ENCODE measurements at places on chromosomes 1 and 21. TPM values are rescaled to one million over a fixed set of nuclear protein-coding genes. Genes with fewer than 3 reads are reported as not detected.

The CCT3 gene
- 619 TPM for total RNA-seq

The RBP7 gene
- 45.6 TPM for total RNA-seq

The CRABP2 gene
- total RNA-seq = 209 TPM

- peak overlapping the region; percentile 85 for H3K27ac ChIP-seq
- peaks cover 12% of the 10 kb centered on the region for H3K4me1 ChIP-seq
- no peaks in the 10 kb centered on the region for H3K36me3 ChIP-seq
- H3K4me3 ChIP-seq = peak overlapping the region; percentile 74
Measured at GRCh38 chr1:26530410-26530894, 891 bp downstream of the RPS6KA1 start.

- no peaks in the 10 kb centered on the region for H3K27me3 ChIP-seq
- DNase-seq = no peak
- peaks cover 9% of the 10 kb centered on the region for H3K4me1 ChIP-seq
- H3K4me3 ChIP-seq = no peak overlapping the region
Measured at GRCh38 chr1:170567214-170567613, 35.2 kb downstream of the GORAB start.

DNA sequence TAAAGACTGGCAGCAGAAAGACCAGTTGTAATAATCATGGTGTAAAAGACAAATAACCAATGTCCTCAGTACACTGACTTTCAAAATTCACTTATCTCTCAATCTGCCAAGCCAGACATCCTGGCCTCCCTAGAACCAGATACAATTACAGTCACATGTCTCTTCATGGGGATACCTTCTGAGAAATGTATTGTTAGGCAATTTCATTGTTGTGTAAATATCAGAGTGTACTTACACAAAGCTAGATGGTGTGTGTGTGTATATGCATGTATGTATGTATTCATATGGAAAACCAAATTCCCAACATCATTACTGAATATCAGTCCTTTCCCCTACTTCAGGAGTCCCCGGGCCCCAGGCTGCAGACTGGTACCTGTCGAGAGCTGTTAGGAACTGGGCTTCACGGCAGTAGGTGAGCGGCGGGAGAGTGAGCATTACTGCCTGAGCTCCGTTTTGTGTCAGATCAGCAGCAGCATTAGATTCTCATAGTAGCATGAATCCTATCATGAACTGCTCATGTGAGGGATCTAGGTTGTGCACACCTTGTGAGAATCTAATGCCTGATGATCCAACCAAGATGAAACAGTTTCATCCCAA lies 65.3 kb upstream of the ZNF326 start:
- no peak overlapping the region for H3K27ac ChIP-seq
- H3K27me3 ChIP-seq = no peaks in the 10 kb centered on the region
- H3K36me3 ChIP-seq = no peaks in the 10 kb centered on the region
- no peaks in the 10 kb centered on the region for H3K4me1 ChIP-seq
- DNase-seq = no peak
- no peak overlapping the region for H3K4me3 ChIP-seq

GRCh38 chr1:56137521-56138505 lies 441.6 kb downstream of the PLPP3 start:
- no peaks in the 10 kb centered on the region for H3K4me1 ChIP-seq
- H3K27ac ChIP-seq = no peak overlapping the region
- no peaks in the 10 kb centered on the region for H3K27me3 ChIP-seq
- H3K36me3 ChIP-seq = no peaks in the 10 kb centered on the region
- H3K4me3 ChIP-seq = no peak overlapping the region

- no peak overlapping the region for H3K27ac ChIP-seq
- no peaks in the 10 kb centered on the region for H3K36me3 ChIP-seq
- H3K4me3 ChIP-seq = no peak overlapping the region
- no peak for DNase-seq
- H3K4me1 ChIP-seq = no peaks in the 10 kb centered on the region
Measured at GRCh38 chr1:154514066-154514553, 11.9 kb upstream of the SHE start.

DNA sequence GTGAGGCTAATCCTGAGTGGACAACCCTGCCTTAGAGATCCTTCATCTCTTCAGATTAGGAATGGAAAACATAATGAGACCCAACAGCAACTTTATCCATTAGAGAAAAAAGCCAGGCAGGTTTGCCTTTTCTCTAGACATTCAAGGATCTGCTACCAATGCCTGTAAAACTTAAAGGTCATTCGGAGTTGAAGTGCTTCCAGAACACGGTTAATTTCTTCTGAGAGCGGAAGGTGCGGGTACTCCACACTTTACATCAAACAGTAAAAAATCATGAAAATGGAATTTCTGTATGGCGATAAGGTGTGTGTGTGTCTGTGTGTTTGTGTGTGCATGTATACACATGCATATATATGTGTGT lies 65.2 kb upstream of the PRKACB start:
- no peak for DNase-seq
- H3K4me1 ChIP-seq = peaks cover 16% of the 10 kb centered on the region
- H3K27ac ChIP-seq = peak overlapping the region; percentile 72
- no peaks in the 10 kb centered on the region for H3K27me3 ChIP-seq
- H3K4me3 ChIP-seq = peak overlapping the region; percentile 82
- H3K36me3 ChIP-seq = no peaks in the 10 kb centered on the region

DNA sequence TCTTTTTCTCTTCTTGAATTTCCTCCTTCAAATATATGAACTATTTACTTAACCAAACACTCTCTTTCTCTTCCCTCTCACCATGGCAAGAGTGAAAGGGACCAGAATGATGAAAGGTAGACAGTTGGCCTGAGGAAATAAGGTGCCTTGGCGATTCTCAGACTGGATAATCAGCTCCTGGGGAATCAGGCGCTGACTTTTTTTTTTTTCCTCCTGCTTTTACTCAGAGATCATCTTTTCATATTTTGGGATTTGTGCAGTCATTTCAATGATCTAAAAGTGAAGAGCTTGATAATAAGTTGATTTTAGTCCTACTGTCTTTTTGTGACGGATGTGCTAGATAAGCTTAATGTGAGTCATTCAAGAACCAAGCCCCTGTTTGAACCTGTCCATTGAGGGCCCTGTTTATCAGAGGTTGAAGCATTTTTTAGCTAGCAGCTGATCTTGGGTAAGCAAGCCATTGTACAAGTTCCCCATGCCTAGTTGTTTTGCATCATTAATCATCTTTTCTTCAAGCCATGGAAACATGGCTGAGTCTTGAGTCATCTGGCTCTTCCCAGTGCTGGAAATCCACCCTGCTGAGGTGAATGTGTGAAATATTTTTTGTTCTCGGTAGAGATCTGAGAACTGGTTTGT lies 40.8 kb downstream of the ITSN1 start:
- H3K4me3 ChIP-seq = no peak overlapping the region
- H3K27me3 ChIP-seq = no peaks in the 10 kb centered on the region
- H3K27ac ChIP-seq = peak overlapping the region; percentile 62
- peaks cover 51% of the 10 kb centered on the region for H3K4me1 ChIP-seq
- H3K36me3 ChIP-seq = no peaks in the 10 kb centered on the region

GRCh38 chr1:184520336-184520735 lies 133.5 kb downstream of the C1orf21 start:
- no peaks in the 10 kb centered on the region for H3K27me3 ChIP-seq
- H3K36me3 ChIP-seq = no peaks in the 10 kb centered on the region
- H3K4me1 ChIP-seq = no peaks in the 10 kb centered on the region
- H3K4me3 ChIP-seq = no peak overlapping the region
- no peak for DNase-seq

DNA sequence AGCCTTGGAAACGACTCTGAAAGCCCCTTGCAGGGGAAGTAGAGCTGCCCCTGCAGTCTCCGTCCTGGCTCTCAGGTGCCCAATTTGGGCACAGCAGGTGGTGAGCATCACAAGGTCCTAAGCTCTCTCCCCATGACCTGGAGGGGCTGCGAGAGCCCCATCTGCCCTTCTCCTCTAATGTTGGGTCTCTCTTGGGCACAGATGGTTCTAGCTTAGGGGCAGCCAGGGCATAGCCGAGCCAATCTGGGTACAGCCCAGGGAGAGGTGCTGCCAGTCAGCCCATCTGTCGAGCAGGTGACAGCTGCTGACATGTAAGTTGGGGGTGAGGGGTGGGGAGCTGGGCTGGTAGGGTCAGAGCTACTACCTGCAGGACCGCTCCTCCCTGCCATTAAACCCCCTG lies 50.7 kb downstream of the SYT2 start:
- peaks cover 57% of the 10 kb centered on the region for H3K27me3 ChIP-seq
- H3K27ac ChIP-seq = no peak overlapping the region
- H3K4me1 ChIP-seq = no peaks in the 10 kb centered on the region
- no peak overlapping the region for H3K4me3 ChIP-seq

- H3K4me3 ChIP-seq = no peak overlapping the region
- DNase-seq = no peak
- H3K27me3 ChIP-seq = no peaks in the 10 kb centered on the region
Measured at GRCh38 chr1:58823481-58824010, 39.7 kb upstream of the JUN start.
